ENCODE measurements at places on chromosomes 1 and 21.
A peak's percentile ranks its signal among the peaks of the same experiment; 100 is the strongest.

DNA sequence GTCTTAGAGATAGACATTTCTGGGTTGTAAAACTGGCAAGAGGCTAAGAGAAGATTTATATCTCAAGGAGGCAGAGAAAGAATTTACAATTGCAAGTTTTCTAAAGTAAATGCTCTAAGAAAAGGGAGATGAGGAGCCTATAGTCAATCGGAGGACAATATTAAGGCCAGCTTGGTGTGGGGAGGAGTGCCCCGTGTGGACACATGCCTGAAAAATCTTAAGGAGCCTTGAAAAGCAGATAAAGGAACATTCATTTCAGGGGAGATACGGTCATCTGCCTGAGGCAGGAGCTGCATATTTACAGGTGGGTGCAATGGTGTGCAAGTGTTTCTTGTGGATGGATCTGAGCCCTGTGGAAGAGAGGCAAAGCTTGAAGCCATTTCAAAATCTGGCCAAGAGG is 25.6 kb downstream of the FCRL2 start:
- no peak for DNase-seq

DNA sequence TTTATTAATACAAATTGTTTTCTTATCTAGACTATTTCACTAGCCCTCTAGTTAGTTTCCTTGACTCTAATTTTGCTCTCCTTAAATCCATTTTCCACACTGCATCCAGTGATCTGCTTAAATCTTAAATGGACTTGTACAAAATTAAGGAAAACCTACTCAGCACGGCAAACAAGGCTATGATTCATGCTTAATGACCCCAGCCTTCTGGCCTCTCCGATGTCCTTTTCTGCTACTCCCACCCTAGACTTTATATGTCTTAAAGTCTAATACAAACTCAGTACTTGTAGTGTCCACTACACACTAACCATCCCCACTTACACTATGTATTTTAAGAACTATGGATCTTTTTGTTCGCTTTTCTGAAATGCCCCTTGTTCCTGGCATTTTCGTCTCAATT is 2.2 kb downstream of the TMED5 start:
- no peak for DNase-seq

DNA sequence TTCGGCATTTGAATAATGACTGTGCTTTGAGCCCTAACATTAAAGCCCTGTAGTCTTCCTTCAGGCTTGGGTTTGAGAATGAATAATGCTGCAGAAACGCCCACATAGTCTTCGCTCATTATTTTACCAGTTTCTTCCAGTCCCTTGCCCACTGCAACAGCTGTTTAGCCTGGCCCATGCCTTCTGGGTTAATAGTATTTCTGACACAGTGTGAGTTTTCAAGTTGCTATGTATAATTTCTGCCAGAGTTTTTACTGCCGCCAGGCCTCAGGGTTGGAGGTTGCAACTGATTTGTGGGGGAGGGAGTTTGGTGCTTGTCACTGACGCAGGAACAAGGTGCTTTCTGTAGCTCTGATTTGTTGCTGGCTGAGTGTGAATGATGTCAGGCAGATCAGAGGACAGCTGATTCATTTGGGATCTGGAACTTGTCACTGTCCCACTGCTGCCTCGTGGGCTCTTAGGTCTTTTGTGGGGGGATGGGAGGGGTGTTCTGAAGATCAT is 109.8 kb downstream of the MAST2 start:
- DNase-seq, result no peak

DNA sequence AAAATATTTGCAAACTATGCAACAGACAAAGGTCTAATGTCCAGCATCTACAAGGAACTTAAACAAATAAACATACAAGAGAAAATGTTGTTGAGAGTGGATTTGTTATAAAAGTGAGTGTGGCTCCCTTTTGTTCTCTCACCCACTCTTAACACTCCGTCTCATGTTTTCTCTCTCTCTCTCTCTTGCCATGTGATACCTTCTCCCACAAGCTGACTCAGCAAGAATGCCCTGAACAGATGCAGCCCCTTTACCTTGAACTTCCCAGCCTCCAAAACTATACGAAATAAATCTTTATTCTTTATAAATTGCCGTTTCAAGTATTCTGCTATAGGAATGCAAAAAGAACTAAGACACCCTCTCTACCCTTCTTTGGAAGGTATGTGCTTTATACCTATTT is 234.1 kb downstream of the ADGRL2 start:
- DNase-seq, result no peak

- no peak for DNase-seq
Measured at GRCh38 chr1:204293605-204294337, 66.0 kb downstream of the PLEKHA6 start.

DNA sequence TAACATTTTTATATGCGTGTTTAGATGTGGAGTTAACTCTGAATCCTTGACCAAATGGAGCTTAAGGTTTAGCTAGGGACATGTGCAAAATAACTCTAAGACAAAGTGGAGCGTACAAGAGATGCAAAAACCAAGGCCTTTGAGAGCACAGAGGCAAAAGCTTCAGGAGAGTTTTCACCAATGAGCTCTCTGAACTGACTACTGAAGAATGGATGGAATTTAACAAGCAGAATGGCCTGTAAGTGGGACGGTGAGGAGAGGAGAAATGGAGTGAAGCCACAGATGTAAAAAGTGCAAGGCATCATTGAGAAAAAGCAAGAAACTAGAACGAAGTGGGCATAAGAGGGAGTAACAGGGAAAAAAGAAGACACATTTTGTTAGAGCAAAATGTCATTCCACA is 260.0 kb downstream of the RGS7 start:
- no peak for DNase-seq

DNA sequence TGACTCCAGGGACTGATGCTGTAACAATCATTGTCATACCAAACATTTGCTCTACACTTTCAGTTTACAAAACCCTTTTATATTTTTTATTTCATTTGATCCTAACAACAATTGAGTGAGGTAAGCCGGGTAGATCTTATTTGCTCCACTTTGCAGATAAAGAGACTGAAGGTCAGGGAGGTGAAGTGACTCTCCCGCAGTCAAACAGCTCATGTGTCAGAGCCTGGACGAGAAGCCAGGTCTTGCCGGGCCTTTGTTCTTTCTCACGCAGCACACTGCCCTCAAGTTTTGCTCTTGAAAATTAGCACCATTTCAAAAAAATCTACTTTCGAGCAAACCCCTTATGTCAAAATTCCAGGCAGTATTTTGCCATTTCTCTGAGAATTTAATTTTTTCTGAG is 65.2 kb downstream of the CD247 start:
- DNase-seq, result no peak

- no peak for DNase-seq
Measured at GRCh38 chr1:24009406-24009805, 29.3 kb upstream of the SRSF10 start.

DNA sequence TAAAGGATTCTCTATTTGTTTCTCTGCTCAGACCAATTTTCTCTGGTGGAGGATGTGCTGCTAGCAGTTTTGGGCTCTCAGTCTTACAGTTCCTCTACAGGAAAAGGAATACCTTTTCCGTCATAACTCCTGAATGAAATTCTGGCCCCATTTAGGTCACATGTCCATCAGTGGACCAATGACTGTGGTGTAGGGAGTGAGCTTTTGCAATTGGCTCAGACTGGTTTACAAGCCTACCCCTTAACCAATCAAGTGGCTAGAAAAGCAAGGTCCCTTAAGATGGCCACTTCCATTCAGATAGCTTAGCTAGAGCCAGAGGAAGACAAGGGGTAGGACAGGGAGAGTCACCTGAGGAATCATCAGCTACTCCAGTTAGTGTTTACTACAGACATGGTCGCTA is 16.4 kb upstream of the ZNF281 start:
- no peak for DNase-seq

- no peak for DNase-seq
Measured at GRCh38 chr21:25186273-25186672, 421.0 kb downstream of the MRPL39 start.

- peak; percentile 79 for DNase-seq
Measured at GRCh38 chr1:26838474-26839338, 12.2 kb downstream of the ZDHHC18 start.

GRCh38 chr1:31669786-31670592 is 25.3 kb upstream of the PEF1 start:
- peak; percentile 23 for DNase-seq

GRCh38 chr1:232036181-232036933 is 409.8 kb downstream of the DISC1 start:
- no peak for DNase-seq

- no peak for DNase-seq
Measured at GRCh38 chr1:29962831-29963247, 726.5 kb downstream of the PTPRU start.

DNA sequence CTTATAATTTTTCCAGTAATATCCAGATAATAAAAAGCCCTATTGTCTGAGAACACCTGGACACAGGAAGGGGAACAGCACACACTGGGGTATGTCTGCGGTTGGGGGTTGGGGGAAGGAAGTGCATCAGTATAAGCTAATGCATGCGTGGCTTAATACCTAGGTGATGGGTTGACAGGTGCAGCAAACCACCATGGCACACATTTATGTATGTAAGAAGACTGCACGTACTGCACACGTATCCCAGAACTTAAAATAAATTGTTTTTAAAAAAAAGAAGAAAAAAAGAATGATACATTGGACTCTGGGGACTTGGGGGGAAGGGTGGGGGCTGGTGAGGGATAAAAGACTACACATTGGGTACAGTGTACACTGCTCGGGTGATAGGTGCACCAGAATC is 144.9 kb upstream of the C1orf174 start:
- no peak for DNase-seq

- DNase-seq, result no peak
Measured at GRCh38 chr1:35605867-35606182, 32.7 kb downstream of the TFAP2E start.

GRCh38 chr1:205072881-205073280 is 11.4 kb downstream of the TMEM81 start:
- DNase-seq, result no peak

GRCh38 chr1:192602757-192603156 is 27.2 kb downstream of the RGS1 start:
- no peak for DNase-seq

DNA sequence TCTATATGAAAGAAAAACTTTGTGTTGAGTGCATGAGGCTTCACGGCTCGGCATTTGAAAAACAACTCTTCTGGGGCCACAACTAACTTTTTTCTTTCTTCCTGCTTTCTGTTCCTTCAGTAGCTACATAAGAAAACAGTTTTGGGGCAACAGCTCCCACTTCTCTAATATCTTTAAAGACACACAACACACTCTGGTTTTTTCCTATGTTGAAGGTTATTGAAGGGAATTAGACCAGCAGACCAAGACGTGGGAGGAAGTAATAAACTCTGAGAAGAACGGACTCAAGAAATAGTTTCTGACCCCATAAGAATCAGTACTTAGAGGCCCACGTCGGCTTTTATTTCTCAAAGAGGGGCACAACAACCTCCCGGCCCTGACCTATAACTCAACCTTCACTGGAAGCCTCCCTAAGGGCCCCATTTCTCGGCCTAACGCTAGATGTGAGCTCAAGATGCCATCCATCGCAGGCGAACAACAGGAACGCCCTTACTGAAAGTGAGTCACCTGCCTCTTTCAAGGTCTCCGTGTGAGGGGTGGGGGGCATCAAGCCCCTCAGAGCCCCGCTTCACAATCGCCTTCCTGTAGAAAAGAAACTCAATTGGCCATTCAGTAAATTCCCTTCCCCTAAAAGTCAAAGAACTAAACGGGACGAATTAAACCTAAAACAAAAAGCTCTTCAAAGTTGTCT is 844 bp downstream of the ZMYM6 start:
- DNase-seq, result peak; percentile 30

DNA sequence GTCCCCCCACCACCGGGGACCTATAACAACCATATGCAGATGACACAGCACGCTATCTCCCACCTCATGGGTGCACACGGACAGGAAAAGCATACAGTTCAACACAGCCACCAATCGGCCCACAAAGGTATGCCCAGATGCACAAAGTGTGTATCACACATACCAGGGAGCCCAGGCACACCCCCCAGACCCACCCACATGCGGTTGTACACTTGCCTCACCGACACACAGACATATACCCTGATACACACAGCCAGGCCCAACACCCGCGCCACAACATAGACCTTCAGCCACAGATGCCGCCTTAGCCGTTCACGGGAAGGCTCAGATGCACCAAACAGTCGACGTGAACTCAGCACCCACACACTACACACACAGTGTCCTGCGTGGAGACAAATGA is 5.5 kb downstream of the CROCC start:
- no peak for DNase-seq

- DNase-seq, result no peak
Measured at GRCh38 chr1:212311836-212312497, 26.8 kb downstream of the PPP2R5A start.

- no peak for DNase-seq
Measured at GRCh38 chr1:116923421-116923820, 13.7 kb downstream of the PTGFRN start.

DNA sequence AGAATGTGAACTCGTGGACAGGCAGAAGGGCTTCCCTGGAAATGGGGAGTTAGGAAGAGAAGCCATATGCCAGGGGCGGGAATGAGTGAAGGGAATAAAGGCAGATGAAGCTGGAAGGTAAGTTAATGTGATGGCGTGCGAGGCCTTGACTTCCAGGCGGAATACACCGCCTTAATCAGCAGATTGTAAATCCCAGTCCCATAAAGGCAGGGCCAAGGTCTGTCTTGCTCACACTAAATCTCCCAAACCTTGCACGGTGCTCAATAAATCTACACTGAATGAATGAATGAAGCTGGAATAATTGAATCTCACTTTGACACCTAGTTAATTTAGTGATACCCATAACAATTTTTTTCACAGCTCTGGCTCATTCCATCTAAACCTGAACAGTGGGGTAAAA is 16.8 kb upstream of the PRDM2 start:
- DNase-seq, result no peak

DNA sequence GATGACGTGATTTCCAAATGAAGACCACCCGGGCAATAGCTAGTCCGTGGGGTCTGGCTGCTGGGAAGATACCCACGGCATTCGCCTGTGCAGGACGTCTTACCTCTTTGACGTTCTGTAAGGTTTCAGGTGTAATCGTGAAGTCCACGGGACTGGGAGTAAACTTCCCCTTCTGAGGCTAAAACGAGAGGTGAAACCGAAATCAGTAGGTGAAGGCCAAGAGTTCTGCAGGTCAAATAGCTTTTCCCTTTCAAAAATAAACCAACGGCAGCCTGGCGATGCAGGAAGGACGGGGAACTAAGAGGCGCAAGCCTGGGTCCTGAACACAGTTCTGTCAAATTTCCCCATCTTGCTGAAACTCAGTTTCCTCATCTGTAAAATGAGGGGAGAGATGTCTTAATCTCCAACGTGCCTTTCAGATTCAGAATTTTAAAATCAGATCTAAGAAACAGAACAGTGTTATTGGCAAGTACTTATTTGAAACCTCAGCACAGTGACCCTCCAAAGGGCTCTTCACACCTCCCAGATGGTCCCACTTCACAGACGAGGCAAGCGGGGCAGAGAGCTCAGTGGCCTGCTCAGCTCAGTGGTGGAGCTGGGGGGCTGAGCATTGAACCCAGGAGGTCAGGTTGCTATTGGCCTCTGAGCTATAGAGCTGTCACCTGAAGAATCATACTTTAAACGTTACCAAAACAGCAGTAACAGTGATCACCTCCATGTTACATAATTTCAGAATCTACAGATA is 34.7 kb downstream of the VPS26C start:
- DNase-seq, result no peak
